ENCODE measurements at places on chromosomes 11 and 22.

DNA sequence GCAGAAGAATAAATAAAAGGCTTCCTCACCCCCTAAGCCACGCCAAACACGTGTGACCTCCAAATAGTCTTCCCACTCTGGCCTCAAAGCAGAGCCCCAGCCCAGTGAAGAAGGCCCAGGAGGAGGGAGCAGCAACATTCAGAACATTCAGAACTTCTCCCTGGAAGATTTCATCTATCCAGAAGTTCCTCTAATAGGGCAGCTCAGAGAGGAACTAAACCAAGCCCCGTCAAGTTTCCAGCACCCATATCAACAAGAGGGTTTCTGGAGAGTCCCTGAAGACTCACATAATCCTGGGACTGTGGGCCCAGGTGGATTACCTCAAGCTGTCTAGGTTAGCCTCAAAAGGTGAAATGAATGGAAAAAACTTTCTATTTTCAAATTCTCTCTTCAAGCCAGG, 39.4 kb downstream of the PC start:
- DNase-seq, result no peak

DNA sequence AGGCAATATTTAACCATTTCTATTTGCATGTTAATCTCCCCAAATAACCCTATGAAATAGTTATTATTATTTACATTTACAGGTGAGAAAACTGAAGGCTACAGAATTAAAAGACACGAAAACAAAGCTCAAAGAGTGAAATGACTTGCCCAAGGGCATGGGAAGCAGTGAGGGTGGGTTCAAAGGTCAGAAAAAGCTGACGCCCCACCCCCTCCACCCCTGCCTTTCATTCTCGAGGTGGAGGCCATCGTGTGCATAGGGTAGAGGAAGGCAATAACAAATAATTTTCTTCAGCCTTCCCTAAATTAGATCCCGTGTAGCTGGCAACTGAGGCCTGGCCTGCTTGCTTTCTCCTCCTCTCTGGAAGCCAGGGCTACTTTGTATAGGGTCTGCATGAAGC, 56.1 kb upstream of the RBFOX2 start:
- DNase-seq, result no peak

- DNase-seq, result no peak
Measured at GRCh38 chr22:46145361-46145851, 4.9 kb upstream of the PPARA start.

- DNase-seq, result no peak
Measured at GRCh38 chr22:42758931-42759629, 38.4 kb upstream of the A4GALT start.

DNA sequence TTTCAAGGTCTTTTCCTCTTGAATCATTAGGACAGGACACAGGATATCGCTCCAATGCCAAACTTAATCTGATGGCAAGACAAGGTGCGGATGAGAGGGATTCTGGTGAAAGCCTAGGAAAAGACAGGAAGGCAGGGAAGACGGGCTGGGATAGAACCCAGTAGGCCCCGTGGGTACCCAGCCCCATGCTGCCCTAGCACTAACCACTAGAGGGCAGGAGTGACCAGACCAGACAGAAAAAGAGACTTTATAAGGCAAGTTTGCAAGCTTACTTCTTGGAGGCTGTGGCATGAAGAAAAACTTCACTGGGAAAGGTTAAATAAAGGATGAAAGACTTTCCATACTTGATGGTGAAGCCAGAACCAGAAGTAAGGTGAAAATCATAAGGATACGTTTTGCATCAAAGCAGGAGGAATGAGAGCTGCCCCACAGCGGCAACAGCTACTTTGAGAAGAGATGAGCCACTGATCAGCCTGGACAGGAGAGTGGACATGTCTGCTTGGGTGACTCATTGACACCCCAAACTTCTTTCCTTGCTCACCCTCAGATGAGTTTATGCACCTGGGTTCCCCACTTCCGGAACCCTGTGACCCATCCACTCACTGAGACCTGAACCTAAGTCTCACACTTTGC, 39.8 kb downstream of the SYN3 start:
- peak; percentile 27 for DNase-seq
